ENCODE measurements at places on chromosomes 7 and 10.
A peak's percentile ranks its signal among the peaks of the same experiment; 100 is the strongest.

DNA sequence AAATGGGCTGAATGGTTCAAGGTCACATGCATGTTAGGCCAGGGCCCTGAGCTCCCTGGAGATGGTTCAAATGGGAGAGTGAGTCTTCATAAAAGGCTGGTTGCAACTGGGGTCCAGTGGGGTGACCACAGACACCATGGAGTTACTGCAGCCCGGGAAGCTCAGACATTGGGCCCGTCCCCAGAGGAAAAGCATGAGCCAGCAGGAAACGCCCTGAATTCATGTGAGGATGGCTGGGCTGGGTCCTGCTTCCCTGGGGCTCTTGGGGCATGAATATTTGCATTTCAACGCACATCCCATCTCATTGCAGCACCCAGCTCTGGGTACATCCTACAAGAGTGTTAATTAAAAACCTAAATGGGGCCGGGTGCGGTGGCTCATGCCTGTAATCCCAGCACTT is 549.0 kb downstream of the TCERG1L start:
- no peak for DNase-seq

GRCh38 chr7:18583305-18583704 is 87.8 kb downstream of the HDAC9 start:
- DNase-seq, result no peak

DNA sequence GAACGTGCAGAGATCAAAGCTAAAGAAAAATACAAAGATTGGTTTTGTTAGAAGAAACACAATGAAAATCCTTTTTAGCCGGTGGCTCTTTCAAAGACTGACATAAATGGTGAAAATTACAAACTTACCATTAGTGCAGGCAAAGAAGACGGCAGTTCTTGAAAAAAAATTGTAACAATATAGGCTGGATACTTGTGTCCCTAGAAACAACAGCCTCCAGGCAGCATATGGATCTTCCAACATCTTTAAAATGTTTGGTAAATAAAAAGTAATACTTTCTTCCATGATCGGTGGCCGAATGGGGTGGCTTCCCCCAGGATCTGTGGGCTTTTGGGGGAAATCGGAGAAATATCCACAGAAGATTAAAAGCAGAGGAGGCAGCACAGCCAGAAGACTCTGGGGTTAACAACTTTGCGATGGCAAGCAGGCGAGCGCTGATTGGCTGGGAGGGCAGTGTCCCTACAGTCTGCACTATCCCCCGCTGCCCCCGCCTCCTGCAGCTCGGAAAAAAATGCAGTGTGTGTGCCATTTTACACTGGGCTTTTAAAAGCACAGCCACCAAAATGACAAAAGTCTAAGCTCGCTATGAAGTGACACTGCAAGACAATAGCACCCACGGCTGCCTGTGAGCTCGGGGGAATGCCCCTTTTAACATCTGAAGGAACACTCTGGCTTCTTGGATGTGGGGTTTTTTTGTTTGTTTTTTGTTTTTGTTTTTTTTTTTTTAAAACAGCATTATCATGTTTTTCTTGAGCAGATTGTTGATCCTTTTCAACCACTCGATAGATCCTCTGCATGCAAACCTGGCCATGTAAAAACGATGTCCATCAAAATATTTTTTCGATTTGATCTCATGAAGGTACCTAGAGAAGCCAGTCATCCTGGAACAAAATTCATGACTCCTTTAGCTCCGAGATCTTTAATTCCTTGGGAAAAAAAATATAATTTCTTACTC is 31.7 kb upstream of the EPC1 start:
- peak; percentile 89 for DNase-seq

DNA sequence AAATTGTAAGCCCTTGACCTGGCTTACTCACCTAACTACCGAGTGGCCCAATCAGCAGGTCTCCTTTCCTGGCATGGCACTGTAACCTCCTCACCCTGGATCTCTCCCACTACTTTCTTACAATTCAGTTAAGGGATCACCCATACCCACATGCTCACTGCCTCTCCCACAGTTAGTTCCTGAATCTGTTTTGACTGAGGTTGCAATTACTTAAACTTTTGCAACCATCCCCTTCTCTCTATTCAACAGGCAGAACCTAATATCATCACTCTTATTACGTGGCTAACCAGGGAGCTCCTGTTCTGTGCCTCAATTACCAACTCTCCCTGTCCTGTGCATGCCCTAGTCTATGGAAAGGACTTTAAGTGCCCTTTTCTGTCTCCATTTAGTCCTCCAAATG is 84.2 kb upstream of the IKZF1 start:
- no peak for DNase-seq

GRCh38 chr7:119594956-119595355 is 678.0 kb upstream of the KCND2 start:
- no peak for DNase-seq

- no peak for DNase-seq
Observed at GRCh38 chr7:144738708-144739314, 97.0 kb downstream of the TPK1 start.

DNA sequence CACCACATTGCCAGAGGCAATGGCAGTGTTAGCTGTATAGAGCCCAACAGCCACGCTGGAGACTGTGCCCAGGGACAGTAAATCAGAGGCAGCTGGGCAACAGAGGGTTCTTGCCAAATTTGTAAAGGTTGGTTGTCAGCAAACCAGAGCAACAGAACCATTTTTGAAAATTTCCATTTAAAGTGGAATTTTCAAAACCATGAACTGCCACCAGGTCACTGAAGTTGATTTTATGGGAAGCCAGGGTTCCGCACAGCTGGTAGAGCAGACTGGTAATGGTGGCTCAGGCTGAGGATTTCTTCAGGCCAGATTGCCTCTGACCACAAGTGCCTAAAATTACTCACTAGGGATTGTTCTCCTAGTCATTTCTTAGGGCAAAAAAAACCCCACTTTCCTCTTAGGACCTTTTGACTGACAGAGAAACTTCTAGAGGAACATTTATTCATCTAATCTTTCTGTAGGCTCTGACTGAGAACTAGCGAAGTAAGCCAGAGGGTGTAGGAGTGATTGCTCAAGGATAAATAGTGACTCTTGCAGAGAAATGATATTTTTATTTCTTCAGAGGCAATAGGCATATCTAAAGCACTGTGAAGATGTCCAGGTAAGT is 342.4 kb downstream of the BBS9 start:
- DNase-seq, result no peak

GRCh38 chr7:148590471-148590870 is at the start of gene C7orf33:
Gene C7orf33, plus strand, starts transcription at chr7:148590766. Its CDS starts 160 bp downstream, at chr7:148590926.
- no peak for DNase-seq

- no peak for DNase-seq
Observed at GRCh38 chr7:141748396-141748795, 10.2 kb downstream of the SSBP1 start.

DNA sequence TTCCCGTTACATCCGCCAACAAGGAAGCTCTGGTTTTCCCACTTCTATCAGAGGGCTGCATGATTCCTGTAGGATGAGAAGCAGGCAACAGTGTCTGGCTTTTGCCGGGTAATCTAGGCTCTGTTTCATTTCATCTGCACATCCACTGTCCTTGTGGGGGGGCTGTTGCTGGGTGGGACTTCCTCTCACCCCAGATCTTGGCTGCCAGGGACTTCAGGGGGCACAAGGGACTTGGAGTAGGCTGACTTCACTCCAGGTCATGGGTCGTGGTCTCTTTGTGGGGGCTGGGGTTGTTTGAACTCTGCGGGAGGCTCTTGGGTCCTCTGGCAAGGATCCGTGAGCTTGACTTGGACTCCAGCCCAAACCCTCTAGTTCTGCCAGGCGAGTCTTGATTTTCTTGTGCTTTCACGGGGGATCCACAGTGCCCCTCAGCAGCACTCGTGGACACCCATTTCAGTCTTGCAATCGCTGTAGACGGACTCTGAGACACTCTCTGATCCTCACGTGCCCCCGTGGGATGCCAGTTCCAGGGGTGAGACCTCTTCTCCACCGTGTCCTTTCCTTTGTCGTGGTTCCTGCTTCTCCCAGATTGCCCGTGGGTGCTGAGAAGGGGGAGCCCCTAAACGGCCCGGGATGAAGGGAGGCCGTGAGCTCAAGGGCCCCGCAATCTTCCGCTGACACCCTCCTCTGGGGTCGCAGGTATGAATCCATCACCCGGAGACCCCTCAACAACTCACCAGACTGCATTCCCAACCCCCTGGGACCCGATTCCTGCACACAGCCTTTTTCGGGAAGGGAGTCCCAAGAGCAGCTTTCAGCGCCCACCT is 21.4 kb upstream of the ZNF273 start:
- no peak for DNase-seq
